ENCODE measurements at places on chromosomes 7 and 10.
A peak's percentile ranks its signal among the peaks of the same experiment; 100 is the strongest.

DNA sequence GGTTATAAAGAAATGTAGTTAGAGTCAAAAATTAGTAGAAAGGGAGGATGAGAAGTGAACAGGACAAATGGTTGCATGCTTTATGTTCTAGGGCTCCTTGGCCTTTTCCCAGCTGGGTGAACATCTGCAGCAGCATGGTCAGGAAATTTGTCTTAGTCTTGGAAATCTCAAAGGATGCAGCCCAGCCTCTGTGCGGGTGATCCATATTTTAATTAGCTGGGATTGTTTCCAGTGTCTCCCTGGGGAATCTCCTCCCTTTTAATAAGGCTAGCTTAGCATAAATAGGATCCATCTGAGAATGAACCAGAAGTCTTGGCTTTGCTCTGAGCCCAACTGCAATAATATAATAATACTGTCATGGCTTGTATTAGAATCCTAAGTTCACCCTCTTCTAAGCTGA, 198.3 kb downstream of the PRKG1 start:
- DNase-seq: no peak

GRCh38 chr10:93463723-93464476, 18.2 kb downstream of the MYOF start:
- no peak for DNase-seq

DNA sequence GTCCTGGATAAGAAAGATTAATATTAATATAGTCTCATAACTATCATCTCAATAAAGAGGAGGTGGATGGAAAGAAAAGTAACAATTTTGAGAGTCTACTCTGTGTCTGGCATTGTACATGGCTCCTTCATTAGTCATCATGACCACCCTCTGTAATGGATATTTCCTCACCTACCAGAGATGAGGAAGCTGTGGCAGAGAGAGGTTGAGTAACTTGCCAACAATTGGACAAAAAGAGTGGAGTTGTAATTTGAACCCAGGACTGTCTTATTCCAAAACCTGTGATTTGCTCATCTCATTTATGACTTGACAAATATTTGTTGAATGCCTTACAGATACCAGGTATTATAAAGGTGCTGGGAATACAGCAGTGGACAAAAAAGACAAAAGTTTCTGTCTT, 2.1 kb upstream of the IDE start:
- no peak for DNase-seq

- no peak for DNase-seq
Measured at GRCh38 chr7:29346231-29346978, 151.8 kb downstream of the CHN2 start.

- no peak for DNase-seq
Measured at GRCh38 chr10:47104786-47105385, 193.7 kb downstream of the PTPN20 start.

DNA sequence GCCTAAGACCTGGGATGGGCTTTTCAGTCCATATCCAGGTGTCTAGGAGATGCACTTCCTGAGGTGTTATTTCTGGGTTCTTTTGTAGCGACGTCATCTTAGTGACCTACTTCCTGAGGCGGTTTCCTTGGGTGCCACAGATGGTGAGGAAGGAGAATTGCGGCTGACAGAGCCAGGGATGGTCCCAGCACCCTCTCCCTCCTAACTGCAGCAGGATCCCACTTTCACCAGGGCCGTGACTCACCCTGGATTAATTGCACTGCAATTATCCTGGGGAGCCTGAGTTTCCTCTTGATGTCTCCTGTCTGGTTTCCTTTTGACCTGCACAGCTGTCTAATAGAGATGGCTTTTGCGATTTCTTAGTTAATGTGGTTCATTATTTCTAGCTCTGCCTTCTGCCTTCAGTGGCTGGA, 271.7 kb downstream of the TCF7L2 start:
- DNase-seq: no peak

DNA sequence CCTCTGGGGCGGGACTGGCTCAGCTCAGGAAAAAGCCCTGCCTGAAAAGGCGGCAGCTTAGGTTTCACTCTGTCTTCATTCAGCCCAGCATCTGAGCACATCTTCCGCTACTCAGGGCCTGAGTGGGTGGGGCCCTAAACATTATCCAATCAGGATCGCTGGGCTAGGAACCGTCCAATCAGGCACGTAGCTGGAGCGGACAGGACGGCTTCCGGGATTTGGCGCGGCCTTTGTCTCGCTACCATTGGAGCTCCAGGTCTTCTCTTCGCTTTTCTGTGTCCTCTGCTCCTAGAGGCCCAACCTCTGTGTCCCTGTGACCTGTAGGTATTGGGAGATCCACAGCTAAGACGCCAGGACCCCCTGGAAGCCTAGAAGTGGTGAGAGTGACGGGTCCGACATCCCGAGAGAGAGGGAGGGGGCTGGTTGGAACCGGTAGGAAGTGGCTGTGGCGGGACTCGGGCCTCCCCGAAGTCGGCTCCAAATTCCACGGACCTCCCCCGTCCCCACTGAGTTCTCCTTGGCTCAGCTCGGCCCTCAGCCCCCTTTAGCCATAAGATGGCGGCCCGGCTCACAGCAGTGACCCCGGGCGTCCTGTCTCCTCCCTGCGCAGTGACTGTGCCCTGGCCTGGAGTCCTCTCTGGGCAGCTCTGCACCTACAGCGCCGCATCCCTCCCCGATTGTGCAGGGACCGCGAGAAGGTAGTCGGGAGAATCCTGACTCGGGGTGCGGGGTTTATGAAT, 99.1 kb downstream of the ZNF680 start:
- peak; percentile 68 for DNase-seq

DNA sequence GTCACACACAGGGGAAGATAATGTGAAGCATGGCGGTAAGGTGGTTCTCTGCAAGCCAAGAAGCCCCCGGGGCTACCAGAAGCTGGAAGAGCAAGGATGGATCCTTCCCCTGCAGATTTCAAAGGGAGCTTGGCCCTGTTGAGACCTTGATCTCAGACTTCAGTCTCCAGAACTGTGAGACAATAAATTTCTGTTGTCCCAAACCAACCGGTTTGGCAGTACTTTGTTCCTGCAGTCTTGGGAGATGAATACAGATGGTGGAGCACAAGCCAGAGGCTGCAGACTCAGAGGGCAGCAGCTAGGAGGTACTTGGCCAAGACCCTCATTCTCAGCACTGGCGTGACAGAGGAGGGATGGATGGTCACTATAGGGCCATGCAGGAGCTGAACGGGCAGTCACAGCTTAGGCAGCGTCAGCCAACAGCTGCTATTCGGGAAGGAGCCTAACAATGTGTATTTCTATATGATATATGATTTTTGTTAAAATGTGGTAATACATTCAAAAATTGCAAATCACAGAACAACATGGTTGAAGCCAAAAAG, 387.3 kb downstream of the TNS3 start:
- DNase-seq: no peak

DNA sequence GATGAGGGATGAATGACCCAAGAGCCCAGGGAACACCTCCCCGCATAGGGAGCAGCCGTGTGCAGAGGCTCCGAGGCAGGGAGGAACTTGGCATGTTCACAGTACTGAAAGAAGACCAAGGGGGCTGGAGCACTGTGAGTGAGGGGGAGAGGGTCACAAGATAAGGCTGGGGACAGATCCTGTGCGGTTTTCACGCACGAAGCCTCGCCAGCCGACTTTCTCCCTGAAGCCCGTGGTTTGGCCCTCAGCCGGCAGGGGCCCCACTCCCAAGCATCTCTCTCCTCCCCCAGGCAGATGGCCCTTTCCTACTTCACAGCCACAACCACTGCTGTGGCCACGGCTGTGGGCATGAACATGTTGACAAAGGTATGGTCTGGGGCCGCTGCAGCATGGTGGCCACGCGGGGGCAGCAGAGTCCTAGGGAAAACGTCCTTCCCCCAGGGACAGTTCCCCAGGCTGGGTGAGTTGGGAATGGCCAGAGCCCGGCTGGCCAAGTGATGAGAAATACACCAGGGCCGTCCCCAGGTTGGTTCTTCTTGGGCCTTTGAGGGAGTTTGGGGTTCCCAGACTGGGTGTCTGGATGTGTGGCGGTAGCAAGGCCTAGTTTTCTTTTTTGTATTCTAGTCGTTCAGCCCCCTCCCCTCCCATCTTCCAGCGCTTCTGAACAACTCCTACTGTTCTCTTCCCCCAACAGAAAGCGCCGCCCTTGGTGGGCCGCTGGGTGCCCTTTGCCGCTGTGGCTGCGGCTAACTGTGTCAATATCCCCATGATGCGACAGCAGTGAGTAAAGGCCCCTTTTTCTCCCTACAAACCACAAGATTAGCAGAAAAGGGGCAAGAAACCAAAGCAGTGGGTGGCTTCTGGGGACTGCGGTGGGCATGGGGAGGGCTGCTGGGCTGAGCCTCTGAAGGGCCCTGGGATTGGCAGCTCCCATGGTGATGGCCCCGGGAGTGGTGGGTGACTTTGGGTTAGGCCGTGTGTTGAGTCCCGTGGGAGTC, 14.4 kb upstream of the WBP1L start:
- no peak for DNase-seq

DNA sequence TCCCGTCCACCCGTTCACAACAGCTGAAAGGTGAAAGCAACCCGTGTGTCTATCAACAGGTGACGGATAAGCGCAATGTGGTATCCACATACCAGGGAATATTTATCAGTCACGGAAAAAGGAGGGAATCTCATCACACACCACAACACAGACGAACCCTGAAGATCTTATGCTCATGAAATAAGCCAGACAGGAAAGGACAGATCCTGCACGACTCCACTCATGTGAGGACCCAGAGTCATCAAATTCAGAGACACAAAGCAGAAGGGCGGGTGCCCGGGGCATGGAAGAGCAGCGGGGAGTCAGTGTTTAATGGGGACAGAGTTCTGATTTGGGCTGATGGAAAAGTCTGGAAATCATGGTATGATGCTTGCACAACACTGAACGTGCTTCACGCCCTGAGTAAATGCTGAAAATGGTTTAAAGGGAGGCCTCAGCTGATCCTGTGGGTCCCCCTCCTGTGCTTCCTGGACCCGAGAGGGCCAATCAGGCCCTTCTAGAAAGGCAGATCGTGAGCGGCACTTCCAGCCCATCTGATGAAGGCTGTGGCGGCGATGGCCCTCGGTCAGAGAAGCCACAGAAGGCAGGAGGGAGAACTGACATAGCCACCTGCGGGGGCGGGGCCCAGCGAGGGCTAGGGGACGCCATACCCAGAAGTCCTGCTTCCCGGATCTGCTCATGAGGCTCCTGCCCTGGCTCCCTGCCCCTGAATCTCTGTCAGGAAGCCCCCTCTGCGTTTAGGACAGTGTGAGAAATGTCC, 19.1 kb downstream of the WDR86 start:
- no peak for DNase-seq

- no peak for DNase-seq
Measured at GRCh38 chr10:104146882-104147281, 24.9 kb downstream of the SFR1 start.

DNA sequence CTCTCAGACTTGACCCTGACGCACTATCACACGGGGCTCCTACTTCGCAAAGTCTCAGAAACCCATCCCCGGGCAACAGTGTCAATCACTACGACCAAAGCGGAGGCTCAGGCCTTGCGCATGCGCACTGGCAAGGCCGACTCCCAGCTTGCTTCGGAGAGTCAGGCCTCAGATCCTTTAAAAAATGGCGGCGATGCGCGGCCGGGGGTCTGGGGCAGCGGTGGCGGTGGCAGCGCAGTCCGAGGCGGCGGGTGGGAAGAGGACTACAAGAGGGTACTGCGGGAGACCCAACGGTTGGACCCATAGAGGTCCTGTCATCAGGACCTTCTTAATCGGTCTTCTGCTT, 196.9 kb downstream of the ZNF716 start:
- no peak for DNase-seq

DNA sequence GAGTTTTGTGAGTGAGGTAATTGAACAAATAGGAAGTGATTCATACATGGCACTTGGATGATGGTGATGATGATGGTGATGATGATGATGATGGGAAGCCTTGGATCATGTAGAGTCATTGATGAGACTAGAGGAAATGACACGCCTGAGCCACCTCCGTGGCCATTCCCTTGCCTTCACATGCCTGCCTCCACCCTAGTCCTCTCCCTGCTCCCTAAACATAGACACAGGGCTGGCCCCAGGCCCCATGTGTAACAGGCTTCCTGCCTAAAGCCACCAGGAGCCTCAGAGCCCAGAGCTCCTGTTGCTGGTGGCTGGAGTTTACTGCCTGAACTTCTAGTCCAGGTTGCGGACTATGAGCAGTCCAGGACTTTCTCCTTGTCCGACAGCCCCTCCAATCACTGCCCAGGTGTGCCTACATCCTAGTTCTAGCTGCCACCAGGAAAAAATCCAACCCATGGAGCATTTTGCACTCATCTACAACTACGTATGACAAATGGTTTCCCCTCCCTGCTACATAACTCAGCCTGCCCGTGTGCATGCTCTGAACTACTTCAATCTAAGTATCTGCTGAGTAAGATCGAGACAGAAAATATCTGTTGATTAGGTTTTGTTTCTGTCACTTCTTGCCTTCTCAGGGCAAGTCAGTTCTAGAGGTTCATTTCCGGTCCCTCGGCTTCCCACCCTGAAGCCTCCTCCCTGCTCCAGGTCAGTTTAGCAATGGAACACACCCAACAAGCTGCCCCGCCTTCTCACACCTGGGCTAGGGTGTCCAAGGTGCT, 35.5 kb upstream of the KDM7A start:
- no peak for DNase-seq

- no peak for DNase-seq
Measured at GRCh38 chr10:49360271-49361177, 35.4 kb downstream of the DRGX start.

DNA sequence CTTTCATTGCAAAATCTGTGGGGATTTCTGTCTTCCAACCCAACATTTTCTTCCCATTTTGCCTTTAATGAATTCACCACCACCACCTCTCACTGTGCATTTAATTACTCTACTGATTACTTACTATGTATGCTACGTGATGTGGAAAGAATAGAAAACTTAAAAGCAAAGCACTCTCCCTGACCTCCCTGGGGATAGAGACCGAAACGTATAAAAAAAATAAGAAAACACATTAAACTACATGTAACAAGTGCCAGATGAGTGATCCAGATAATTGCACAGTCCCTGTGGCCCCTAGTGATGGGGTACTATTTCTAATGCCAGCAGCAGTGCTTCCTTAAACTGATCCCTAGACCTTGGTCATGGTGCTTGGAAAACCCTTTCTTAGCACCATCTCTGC, 478.4 kb downstream of the NRG3 start:
- no peak for DNase-seq

GRCh38 chr10:13528123-13528874, 515 bp downstream of the BEND7 start:
- no peak for DNase-seq

GRCh38 chr10:22737587-22737986, 23.2 kb upstream of the PIP4K2A start:
- no peak for DNase-seq

- DNase-seq: no peak
Measured at GRCh38 chr7:107002529-107002998, 41.9 kb upstream of the PRKAR2B start.
